T1000 (cell line): ENCODE measurements at places on chromosomes 4 and X.

GRCh38 chrX:70509078-70509477, 64.4 kb downstream of the DLG3 start:
- no peak for DNase-seq

GRCh38 chrX:53319614-53320542, 38.5 kb upstream of the IQSEC2 start:
- DNase-seq, result no peak

DNA sequence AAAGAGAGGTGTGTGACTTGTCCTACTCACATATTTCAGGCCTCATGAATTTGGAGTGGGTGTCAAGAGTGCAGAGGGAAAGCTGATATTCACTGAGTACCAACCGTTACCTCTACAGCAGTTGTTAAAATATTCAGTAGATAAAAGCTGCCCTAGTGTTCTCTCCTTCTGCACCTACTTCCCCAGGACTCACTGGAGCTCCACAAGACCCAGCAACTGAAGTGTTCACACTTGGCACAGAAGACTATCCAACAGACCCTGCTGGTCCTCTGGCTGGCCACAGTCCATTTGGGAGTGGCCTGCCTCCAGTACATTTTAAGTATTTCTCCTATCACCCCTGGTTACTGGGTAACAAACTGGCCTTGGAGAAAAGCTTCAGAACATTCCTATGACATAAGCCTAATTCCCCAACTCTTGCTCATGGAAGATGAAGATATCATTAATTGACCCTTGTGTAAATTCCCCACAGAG, 70.8 kb downstream of the PPARGC1A start:
- peak; percentile 22 for DNase-seq

GRCh38 chr4:177099211-177099610, 210.5 kb upstream of the NEIL3 start:
- DNase-seq, result no peak

- DNase-seq, result no peak
Observed at GRCh38 chr4:185819144-185819543, 7.2 kb upstream of the SORBS2 start.

GRCh38 chr4:39528061-39528465, 824 bp upstream of the UGDH start:
- no peak for DNase-seq

GRCh38 chr4:88613417-88613875, 21.2 kb downstream of the HERC3 start:
- DNase-seq, result no peak

- no peak for DNase-seq
Observed at GRCh38 chr4:47914926-47915237, 499 bp upstream of the NFXL1 start.

DNA sequence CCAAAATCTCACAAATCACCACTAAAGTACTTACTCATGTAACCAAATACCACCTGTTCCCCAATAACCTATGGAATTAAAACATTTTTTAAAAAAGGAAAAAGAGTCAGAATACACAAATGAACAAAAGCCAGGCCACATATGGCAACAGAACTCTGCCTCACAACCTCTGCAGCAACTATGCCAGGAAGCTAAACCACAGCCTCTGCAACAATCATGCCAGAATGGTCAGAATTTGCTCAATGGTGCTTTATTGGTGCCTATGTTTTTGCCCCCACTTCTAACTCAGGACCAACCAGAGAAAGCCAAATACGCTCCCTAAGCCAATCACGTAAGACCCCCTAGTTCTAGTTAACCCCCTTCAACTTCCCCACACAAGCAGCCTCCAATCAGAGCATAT, 69.6 kb downstream of the HOPX start:
- no peak for DNase-seq

GRCh38 chr4:123705419-123705818, 308.8 kb downstream of the SPRY1 start:
- no peak for DNase-seq

DNA sequence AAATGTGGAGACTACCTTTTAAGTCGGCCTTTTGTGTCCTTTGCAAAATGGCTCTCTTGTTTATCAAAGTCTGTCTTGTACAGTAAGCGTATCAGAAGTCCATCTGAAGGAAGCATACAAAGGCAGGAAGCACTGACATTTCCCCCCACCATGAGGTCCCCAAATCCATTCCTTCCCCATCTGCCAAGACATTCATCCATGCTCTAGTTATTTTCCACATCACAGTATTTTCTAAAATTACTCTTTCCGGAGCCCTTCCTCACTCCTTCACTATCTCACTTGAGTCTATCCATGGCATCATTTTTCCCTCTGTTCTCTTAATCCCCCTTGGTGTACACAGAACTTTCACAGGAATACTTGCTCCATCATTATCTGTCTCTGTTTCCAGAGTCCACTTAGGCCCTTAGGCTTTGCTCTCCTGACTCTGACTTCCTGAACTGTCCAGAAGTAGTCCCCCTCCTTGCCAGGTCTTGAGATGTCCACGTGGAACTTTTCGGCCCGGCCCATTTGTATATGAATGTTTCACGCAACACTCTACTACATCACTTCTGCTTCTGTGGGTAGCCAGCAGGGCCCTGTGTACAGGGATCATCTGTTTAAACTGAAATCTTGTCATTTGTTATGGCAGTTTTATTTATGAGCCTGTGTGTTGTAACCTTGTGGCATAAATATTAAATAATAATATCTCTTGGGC, 2.1 kb downstream of the SEL1L3 start:
- DNase-seq, result no peak

DNA sequence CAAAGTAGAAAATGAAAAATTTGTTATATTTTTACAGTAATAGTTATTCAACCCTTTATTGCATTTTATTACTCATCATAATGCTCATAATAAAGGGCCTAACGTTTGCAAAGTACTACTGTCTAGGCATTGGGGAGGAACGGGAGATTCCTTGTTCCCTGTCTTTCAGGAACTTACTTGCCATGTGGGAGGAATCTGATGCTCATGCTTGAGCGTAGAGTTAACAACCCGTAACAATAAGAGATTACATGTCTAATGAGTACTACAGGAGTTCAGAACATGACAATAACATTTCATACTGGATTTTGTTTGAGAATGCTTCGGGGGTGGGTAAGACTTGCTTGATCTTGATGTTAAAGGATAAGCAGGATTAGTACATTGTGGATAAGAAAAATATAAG, 2.9 kb downstream of the CCSER1 start:
- no peak for DNase-seq

GRCh38 chr4:39626261-39626660, 12.4 kb downstream of the SMIM14 start:
- no peak for DNase-seq

DNA sequence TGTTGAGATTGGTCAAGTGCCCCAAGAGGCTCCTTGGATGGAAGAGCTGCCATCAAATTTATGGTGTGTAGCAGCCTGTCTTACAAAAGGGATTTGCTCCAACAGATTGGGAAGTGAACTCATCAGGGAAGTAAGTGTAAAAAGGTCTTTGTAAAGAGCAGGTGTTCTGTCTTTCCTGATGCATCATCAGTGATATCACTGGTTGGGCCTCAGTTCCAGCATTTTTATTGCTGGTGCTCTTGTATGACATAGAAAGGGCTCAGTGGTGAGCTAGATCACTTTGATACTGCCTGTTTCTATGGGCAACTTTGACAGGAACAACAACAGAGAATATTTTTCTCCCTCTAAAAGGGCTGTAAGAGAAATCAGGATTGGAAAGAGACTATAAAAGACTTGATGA, 8.7 kb upstream of the GABRE start:
- DNase-seq, result no peak

- DNase-seq, result no peak
Observed at GRCh38 chr4:54274264-54274663, 45.2 kb downstream of the PDGFRA start.

DNA sequence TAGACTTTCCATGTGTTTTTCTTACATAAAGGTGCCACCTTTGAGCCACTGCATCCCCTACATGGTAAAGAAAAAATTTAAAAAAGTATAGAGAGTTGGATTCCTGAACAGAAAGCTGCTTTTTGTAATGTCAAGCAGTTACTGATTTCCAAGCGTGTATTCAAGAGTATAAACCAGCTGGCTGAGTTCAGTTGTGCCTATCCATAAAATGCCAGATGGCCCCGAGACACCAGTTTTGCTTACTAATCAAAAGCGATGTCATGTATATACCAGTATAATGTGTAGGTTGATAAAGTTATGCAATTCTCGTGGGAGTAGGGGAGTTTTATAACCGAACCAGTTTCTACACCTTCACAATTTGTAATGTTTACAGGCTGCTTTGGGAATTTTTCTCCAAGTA, 26.2 kb upstream of the PNPLA4 start:
- DNase-seq, result no peak

GRCh38 chr4:188781655-188782054, 642.4 kb downstream of the TRIML1 start:
- no peak for DNase-seq

DNA sequence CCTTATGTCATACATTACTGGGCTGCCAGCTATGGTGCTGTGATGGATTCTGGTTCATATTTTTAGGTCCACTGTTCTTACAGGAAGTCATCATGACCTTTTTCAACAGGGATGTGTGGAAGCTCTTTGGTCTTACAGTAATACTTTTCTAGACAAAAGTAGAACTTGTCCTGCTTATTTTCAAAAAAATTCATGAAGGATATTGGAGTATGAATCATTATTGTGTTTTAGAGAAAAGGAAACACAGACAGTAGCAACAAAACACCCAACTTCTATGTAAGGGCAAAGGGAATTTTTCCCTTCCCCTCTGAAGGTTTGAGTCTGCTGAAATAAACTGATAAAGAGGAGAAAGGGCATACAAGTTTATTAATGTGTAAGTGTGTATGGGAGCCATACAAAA, 54.7 kb upstream of the FAM9C start:
- DNase-seq, result no peak

DNA sequence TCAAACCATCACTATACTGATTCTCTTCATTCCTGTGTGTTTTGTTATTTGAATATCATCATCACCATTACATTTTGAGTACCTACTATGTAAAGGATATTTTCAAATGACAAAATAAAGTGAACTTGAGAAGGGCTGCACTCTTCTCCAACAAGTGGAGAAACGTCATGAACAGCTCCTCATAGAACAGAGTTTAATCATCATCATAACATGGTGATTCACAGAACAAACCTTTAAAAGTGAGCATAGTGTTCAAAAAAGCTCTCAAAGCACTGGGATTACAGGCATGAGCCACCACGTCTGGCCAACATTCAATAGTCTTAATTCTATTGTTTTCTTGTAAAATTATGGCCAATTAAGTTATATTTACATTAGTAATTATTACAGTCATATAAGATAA, 993.9 kb downstream of the PDHA2 start:
- DNase-seq, result no peak

DNA sequence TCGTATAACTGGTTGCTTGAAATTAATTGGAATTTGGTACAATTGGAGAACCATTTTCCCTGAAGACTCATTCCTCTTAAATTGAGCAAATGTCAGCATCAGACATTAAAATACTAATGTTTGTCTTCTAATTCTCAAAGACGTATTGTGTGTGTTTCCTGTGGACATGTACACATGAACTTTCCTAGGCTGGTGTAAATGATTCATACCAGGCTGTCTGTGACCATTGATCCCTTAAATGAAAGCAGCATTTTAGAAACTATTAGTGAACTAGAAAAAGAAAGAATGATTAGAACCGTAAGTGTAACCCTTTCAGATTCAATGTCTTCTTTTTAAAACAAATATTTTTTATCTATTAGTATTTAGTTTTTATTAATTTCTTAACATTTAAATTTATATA, 332.9 kb downstream of the PPP3CA start:
- DNase-seq, result no peak

GRCh38 chr4:107654694-107655093, 65.3 kb downstream of the PAPSS1 start:
- no peak for DNase-seq

DNA sequence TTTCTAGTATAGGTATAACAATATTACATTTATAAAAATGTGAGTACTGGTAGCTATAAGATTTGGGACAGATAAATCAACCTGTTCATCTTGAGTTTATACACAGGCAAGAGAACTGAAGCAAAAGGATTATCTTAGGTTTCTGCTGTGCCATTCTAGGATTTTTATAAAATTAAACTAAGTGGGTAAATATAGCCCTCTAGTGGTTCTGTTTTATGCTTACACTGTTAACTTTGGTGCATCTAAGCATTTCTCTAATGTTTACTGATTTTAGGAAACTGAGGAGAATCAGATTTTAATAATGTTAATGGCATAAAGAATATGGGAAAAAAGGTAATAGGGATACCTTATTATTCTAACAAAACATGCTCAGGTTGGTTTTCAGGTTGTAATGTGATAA, 1.1 kb upstream of the RRH start:
- DNase-seq, result no peak

GRCh38 chr4:110211007-110211769, 12.8 kb upstream of the ELOVL6 start:
- no peak for DNase-seq

DNA sequence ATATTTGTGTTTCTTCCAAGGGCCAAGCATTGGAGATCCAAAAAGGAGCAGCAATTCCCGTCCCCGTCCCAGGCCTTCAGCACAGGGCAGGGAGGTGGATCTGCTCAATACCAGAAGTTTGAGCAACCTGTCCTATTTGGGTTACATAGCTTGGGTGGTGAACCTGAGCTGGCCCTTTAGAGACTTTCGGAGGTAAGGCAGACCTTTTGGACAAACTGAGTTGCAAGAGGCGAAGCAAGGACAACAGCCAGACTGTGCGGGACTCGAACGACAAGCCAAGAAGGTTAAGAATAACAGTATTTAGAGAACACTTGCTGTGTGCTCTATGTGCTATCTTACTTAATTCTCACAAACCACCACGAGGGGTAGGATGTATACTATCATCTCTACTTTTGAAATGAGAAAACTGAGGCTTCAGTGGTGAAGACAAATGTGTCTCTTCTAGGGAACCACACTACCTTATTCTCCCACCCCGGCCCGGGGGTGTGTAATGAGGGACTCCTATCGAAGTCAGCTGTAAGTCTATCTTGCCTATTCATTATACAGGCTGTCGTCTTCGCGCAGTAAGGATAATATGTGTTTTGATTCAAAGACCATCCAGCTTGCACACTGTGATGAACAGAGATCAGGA, 1.3 kb downstream of the NOP14 start:
- no peak for DNase-seq

DNA sequence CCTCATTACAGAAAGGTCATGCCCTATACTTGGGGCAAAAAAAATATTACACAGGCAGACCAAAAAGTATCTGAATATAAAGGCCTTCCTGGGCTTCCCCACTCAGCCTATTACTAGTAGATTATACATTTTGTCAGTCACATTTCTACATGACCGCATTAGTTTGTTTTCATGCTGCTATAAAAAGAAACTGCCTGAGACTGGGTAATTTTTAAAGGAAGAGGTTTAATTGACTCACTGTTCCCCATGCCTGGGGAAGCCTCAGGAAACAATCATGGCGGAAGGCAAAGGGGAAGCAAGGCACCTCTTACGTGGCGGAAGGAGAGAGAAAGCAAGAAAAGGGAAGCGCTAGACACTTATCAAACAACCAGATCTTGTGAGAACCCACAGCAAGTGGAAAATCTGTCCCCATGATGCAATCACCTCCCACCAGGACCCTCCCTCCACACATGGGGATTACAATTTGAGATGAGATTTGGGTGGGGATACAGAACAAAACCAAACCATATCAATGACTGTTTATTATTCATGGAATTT, 1312.0 kb downstream of the PCDH7 start:
- DNase-seq, result no peak
